ENCODE measurements at places on chromosomes 5 and 9.

DNA sequence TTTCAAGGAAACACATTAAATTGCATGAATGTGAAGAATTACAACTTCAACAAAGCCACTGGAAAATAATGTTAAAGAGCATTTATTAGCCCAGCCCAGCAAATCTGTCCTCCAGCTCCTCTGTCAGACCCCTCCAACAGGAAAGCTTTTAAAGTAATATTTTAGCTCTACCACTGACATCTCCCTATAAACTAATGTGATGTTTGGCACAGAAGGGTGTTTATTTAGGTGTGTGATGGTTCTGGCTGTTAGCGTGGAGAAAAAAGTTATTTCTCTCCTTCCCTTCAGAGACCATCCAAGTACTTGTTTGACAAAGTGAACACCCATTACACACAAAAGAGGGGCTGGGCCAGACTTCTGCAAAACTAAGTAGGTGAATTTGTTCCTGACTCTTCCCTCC lies 111.9 kb upstream of the TARS1 start:
- no peak for DNase-seq

DNA sequence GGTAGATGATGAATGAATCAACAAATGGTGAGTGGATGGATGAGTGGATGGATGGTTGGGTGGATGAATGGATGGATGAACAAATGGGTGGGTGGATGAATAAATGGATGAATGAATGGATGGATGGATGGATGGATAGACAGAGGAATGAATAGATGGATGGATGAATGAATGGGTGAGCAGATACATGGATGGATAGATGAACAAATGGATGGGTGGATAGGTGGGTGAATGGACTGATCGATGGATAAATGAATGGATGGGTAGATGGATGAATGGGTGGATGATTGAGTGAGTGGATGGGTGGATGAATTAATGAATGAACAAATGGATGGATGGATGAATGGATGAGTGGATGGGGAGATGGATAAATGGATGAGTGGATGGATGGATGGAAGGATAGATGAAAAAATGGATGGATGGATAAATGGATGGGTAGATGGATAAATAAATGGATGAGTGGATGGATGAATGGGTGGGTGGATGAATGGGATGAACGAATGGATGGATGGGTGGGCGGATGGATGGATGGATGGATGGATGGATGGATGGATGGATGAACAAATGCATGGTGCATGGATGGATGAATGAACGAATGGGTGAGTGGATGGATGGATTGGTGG lies 85.7 kb downstream of the PHF2 start:
- no peak for DNase-seq

- no peak for DNase-seq
These were observed 8.2 kb downstream of the ABL1 start for GRCh38 chr9:130843049-130843908.

DNA sequence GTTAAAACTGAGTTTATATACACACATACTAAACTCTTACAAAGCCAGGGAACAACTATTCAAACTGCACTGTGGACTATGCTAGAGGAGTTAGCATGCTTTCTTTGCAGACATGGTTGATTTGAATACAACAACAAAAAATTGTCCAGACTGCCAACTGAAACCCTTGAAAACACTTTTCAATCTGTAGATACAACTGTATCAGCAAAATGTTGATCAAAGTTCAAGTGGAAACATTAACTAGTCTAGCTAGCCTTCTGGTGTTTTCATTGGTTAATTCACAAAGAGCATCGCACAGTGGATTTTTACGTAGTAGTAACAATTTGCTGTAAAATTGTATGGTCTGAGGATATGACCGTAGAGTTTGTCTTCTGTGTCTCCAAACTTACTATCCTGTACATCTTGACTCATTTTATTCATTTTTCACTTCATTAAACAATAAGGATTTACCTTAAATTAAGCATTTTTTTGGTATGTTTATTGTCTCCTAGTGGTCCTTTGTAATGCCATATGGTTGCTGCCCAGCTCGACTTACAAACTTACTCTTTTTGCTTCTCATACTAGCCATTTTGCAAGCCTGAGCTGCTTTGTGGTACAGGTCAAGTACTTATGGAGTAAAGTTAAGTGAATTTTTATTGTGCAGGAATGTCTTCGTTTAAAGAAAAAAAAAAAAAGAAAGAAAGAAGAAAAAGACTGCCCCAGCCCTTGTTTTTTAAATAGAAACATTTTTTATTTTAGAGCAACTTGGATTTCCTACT lies 123.4 kb downstream of the ZCCHC7 start:
- no peak for DNase-seq

DNA sequence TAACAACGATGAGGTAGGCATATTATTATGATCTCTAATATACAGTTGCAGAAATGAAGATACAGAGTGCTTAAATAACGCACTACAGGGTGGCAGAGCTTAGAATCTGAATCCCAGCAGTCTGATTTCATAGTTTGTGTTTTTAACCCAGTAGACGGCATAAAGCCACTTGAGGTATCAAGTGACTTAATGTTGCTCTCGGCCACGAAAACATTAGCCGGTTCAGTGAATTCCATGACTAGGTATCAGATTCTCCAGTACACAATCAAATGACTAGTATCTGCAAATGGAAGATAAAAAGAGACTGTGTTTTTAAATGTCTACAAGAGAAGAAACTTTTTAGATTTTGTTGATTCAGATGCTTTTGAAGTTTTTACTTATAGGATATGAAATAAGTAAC lies 24.8 kb downstream of the SMC2 start:
- no peak for DNase-seq

DNA sequence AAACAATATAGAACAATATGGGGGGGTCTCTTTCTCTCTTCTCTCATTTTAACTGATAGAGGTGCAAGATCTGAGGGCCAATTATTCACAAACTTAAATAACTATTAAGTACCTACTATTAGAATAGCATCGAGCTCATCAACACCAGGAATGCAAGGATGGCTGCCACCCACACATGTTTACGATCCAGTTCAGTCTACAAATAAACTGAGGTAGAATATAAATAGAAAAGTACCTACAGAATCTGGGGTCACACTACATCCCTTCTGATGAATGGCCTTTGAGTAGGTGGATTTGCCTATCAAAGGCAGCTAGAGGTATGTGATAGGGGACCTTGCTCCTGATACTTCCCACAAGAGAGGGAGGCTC lies 91.8 kb upstream of the ZNF366 start:
- DNase-seq: no peak

- DNase-seq: no peak
These were observed 38.6 kb upstream of the KCNMB1 start for GRCh38 chr5:170427672-170428236.

- DNase-seq: no peak
These were observed 30.6 kb downstream of the ZNF169 start for GRCh38 chr9:94289691-94290090.

GRCh38 chr5:51664491-51665250 lies 281.4 kb downstream of the ISL1 start:
- DNase-seq: no peak

GRCh38 chr5:14733661-14734060 lies 69.1 kb downstream of the OTULIN start:
- DNase-seq: no peak

GRCh38 chr5:179297026-179297425 lies 48.2 kb downstream of the ADAMTS2 start:
- no peak for DNase-seq

- no peak for DNase-seq
These were observed 15.4 kb downstream of the AGXT2 start for GRCh38 chr5:35032356-35032755.

DNA sequence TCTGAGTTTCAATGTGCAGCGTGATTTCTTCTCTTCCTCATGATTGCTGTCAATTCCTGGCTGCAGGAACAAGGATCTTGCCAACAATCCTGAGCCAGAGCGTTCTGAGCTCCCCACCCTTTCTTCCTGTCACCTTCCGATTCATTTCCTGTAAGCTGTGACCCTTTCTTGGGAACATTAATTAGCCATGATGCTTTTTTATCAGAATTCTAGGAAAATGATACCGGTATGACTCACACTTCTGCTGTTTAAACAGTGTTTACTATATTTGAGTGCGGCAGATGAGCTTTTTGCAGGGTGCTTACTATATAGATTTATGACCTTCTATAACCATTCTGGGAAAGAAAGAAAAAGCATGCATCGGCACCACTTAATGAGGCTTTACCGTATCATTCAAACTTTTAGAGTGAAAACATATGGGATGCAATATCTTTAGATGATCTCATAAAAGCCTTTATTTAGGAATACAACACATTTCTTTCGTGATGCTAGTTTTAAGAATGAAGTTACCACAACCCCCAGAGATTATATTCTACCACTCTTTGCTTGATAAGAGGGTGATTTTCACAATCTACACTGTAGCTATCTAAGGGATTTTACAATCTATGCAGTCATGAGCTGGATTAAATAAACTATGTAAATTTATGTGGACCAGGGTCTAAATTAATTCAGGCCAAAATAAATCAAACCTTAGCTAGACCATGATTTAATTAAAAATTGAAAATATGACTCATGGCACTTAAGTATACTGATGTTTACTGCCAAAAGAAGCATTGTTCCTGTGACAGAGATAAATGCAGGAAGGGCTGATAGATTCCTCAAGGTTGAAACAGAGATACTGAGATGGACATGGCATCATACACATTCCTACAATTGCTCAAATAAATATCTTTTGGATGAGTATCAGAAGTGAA lies 38.0 kb upstream of the OSMR start:
- no peak for DNase-seq

- no peak for DNase-seq
These were observed 4.9 kb downstream of the SELENOP start for GRCh38 chr5:42806701-42807262.

- DNase-seq: no peak
These were observed 13.5 kb downstream of the EFCAB9 start for GRCh38 chr5:172207511-172207910.

- no peak for DNase-seq
These were observed 91.8 kb downstream of the SEMA5A start for GRCh38 chr5:9454012-9454481.

- DNase-seq: no peak
These were observed 18.8 kb downstream of the NUP214 start for GRCh38 chr9:131144201-131144600.

DNA sequence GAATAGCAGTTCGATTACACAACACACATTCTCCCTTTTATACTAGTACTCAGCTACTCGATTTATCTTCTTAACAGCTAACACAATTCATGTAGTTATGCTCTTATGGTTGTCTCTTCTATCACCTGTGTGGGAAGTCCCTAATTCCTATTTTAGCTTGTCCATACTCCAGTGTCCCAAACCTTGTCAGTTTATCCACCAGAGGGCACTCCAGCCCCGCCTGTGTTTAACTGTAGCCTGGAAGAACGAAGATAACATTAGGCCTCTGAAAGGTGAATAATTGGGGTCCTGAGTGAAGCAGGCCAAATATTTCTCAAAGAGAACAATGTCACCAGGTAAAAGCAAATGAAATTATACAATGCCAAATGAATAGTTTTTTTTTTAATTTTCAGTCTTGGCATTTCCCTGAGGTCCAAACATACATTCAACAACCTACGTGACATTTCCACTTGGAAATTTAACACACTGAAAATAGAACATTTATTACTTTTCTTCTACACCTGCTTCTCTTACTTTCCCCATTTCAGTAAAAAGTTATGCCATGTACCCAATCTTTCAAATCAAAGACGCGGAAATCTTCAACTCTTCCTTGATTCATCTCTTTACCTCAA lies 560.7 kb downstream of the HTR1A start:
- DNase-seq: peak; percentile 8

DNA sequence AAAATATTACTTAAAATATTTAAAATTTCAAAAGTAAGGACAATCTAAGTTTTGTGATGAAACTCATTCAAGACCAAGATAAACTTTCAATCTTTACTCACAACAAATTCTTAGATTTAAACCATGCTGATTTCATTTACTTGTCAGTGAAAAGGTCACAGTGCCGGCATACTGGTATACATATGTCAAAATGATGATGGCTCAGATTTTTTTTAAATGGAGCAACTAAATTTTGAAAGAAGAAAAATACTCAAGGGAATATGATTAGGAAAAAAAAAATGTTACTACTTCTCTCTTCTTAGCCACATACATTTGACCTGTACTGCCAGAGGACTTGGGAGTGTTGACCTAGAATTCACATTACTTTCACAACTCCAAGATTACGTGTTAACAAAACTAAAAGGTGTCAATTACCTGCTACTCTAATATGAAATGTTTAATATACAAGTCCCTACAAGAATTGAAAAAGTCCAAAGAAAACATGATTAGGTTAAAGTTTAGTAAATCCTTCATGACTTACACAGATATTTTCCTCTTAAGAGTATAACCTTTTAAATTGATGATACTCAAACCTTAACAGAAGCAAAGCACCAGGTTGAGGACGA lies 4.6 kb downstream of the EFNA5 start:
- DNase-seq: no peak

- DNase-seq: no peak
These were observed 62.4 kb downstream of the ADAMTS12 start for GRCh38 chr5:33829430-33829829.

DNA sequence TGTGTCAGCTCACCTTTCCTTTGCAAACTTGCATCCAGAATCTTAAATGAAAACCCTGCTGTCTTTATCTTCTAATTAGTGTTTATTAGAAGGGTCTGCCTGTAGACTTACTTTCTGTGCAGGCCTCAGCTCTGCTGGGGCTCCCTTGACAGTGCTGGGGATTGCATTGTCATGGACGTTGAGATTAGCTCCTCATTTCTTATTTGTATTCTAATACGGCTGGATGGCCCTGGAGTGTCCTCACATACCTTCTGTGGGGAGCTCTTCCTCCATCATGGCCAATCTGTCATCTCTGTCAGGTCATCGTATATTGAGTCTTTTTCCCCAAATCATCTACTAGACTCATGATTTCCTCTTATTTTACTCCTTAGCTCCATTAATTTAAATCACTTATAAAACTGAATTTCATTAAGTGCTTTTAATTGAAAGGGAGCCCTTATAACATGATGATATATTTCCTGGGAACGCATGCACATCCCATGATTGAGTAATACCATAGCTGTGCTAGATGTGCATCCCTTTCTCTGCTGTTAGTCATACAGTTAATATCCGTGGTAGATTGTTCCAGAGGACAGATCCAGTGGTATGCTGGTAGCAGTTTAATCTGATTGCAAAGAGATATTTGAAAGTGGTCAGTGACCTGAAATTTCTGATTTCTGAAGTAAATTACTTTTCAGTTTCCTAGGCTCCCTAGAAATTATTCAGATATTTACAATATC lies 61.6 kb downstream of the ICE1 start:
- DNase-seq: no peak

GRCh38 chr5:2254880-2255750 lies 372.4 kb upstream of the IRX4 start:
- DNase-seq: no peak

GRCh38 chr9:114448706-114449105 lies 56.6 kb downstream of the WHRN start:
- DNase-seq: no peak

GRCh38 chr9:97415146-97415545 lies 3.2 kb downstream of the TDRD7 start:
- no peak for DNase-seq

GRCh38 chr9:38088006-38088925 lies 19.2 kb upstream of the SHB start:
- DNase-seq: no peak

GRCh38 chr9:134568116-134568515 lies 73.5 kb upstream of the COL5A1 start:
- no peak for DNase-seq

- DNase-seq: no peak
These were observed 1.4 kb upstream of the GABRB2 start for GRCh38 chr5:161547738-161548486.

- DNase-seq: no peak
These were observed 241.2 kb downstream of the PIK3R1 start for GRCh38 chr5:68456756-68457217.

All from stimulated activated CD8-positive, alpha-beta memory T cell treated with anti-CD3 and anti-CD28 coated beads, Interleukin-15, amount 100 ng/mL, for 48 hours (primary cell).